ENCODE measurements at places on chromosomes 7 and 10.

DNA sequence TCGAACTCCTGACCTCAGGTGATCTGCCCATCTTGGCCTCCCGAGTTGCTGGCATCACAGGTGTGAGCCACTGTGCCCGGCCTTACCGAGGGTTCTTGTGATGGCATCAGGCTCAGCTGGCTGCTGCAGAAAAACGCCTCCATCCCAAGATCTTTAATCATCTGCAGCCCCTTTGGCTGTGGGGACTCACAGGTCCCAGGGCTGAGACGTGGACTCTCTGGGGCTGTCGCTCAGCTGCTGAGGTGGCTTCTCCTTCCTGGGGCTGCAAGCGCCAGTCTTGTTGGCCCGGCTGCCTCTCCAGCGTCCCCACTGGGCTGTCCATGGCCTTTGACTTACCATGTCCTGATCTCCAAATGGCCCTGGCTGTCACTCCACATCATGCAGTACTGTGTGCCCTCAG is 20.0 kb downstream of the AMZ1 start:
- DNase-seq: no peak

DNA sequence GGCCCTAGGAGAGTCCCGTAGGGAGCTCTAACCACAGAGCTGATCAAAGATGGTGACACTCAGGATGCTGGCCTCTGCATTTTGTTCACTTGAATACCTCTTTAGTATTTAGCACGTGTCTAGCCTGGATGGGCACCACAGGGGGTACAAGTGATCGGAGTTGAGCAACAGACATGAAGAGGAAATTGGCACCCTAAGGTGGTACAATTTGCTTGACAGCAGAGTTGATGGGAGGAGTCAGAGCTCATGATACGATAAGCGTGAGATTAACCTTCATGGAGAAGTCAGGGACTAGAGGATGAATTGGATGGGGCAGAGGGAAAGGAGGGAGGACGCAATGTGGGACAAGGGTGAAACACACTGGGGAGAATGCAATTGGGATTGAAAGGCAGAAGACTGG is 9.9 kb upstream of the ZNF212 start:
- no peak for DNase-seq

GRCh38 chr10:3741688-3742461 is 43.1 kb downstream of the KLF6 start:
- DNase-seq: peak; percentile 40

DNA sequence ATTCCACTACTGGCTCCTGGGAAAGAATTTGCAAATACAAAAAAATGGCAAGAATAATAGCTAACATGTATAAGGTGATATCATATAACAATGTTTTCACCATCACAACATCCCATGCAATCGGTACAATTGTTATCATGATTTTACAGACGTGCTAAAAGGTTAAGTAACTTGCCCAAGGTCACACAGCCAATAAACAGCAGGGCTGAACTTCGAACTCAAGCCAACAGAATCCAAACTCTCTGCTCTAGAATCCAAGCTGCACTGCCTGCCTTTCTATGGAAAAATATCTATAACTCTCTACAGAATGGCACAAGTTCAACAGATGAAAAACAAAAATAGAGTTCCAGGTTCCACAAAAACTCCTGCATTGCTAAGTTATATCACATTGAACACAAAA is 160.9 kb downstream of the PARD3 start:
- DNase-seq: no peak

- no peak for DNase-seq
Observed at GRCh38 chr10:121610798-121611323, 12.6 kb upstream of the FGFR2 start.

DNA sequence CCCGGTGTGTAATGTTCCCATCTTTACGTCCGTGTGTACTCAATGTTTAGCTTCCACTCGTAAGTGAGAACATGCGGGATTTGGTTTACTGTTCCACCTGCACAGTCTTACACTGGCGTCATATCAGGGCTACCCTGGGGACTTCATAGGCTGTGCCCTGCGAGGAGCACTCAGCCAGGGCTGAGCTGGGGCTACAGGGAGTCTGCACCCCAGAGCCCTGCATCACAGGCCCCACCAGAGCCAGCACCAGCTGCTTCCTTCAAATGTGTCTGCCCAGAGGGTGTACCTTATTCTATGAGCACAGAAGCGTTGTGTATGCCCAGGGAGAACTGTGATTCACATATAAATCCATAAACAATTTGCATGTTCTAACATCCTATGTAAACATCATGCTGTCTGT is 277.1 kb downstream of the TCERG1L start:
- DNase-seq: no peak

DNA sequence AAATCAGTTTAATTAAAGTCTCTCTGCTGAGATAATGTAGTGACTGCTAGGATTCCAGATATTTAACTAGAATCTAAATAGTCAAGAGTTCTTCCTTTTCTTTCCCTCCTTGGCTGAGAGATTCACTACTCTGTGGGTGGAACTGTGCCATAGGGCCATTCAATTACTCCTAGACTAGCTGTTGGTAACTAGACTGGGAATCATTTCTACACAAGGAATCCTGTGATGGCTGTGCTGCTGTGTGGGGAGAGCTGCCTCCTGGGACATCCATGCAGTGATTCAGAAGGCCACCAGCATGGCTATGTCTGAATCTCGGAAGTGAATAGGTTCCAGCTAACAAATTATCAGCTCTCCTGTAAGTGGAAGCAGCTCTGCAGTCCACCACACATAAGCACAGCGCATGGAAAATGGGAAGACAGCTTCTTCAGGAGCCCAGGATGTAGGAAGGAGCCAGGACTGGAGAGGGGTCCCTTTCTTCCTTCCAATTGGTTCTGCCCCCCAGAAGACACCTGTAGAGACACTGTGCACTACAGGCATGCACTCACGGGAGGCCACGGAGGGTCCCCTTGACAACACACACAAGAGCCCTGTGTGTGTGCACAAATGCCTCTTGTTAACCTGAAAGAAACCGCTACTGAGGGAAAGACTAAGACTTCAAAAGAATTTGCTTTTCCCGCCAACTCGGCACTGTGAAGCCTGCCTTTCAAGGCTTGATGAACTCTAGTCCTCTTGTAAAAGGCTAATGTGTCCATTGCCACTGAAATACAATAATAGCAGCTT is 66.5 kb downstream of the SCRN1 start:
- DNase-seq: no peak

DNA sequence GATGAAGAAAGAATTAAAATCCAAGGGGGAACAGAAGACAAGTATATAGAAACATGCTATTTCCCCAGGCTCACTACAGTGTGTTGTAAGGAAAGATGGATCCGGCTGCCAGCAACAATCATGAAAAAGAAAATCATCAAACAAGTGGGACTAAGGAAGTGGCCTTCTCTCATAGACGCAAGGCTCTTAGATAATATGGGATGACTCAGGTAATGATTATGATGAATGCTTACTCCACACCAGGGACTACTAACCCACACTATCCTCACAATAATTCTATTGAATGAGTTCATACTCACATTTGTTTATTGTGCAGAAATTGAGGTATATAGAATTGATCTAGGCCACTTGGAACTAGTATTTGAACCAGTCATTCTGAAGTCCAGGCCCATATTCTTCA is 111.2 kb upstream of the BET1 start:
- no peak for DNase-seq

DNA sequence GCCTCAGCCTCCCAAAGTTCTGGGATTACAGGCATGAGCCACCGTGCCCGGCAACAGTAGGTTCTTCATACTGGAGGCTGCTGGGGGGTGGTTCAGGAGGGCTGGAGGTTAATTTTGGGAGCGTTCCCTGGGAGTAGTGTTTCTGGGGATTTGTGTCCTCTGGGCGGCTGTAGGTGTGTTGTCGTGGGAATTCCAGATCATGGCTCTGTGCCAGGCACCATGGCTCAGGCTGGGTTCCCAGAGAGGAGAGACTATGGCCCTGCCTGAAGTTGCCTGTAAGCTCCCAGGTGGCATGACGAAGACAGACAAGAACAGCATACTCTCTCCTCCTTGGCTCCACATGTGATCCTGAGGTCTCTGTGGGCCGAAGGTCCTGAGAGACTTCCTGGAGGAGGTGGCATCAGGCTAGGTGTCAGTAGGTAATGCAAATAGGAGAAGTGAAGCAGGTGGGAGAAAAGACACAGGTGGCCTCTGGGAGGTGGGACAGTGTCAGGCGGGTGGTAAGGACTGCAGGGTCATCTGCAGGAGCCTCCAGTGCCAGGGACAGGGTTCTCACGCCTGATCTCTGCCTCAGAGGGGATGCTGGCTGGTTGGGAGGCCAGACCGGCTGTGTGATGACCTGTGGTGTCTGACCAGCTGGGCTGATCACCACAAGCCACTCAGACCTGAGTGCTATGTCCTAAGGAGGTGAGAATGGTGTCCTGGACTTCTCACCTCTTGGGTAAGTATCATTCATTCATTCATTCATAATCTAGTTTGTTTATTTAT is 18.7 kb downstream of the CLIP2 start:
- DNase-seq: no peak

DNA sequence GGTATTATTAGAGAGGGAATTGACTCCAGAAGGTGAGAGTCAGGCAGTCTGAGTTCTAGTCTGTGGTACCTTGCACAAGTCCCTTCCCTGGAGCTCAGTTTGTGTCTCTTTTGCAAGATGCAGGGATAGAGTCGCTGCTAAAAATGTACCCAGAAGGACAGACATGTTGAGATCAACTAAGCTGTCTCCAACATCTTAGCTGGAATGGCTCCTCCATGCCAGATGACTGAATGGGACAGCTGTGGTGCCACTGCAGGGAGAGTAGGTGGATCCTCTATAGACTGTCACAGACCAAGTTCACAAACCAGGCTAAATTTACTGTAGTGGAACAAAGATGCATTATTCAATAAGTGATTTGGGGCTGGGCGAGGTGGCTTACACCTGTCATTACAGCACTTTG is 120.1 kb downstream of the NEURL1 start:
- no peak for DNase-seq

- no peak for DNase-seq
Observed at GRCh38 chr7:69947998-69948397, 349.7 kb downstream of the AUTS2 start.

Measured in MM.1S (cell line).